Amniotic epithelial cell (primary cell): ENCODE measurements at places on chromosomes 1 and 21.

- DNase-seq: peak; percentile 92
These were observed 71.0 kb downstream of the SSBP3 start for GRCh38 chr1:54335011-54335754.

DNA sequence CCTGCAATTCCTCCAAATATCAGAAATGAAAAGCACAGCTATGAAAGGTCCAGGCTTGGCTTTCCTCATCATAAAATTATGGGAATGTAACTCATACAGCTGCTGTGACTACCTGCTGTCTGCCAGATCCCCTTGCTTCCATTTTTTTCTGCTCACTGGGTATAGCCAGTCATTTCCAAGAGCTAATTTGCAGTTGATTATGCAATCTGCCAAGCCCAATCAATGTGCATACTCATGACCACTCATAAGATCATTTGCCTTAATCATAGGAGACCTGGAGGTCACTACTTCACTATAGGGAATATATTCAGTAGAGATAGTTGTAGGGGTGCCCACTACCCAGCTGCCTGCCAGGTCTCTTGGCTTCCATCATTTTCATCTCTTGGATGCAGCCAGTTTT lies 417.7 kb upstream of the ZRANB2 start:
- DNase-seq: no peak

DNA sequence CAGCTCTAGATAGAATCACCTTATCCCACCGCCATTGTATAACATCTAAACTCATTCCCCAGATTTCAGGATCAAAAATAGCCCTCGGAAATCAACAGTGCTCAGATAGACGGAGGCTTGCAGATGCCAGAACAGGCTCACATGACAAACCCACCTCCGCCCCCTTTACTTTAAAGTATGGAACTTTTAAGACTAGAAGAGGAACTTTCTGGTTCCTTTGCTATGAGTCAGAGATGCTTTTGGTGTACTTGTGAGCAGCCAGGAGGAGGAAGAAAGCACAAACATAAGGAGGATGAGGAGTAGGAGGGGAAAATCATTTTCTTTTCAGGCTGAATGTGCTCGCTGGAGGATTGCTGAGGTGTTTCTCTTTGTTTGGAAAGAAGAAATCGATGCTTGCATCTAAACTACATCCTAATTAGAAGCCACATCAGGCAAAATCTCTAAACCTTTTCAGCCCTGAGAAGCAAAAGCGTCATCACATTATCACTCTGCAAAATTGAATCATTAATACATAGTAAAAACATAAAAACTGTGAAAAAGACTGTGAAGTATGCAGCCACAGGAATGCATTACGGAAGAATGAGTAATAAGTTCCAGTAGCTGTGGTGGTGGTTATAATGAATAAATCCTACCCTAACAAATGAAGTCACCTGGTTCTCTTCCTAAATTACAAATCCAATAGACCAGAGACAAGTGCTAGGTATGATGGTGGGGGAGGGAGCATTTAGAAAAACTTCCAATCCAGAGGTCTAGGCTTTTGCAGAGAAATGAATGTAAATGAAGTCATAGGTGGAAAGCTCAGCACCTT lies 251.3 kb downstream of the KCNH1 start:
- DNase-seq: peak; percentile 84

DNA sequence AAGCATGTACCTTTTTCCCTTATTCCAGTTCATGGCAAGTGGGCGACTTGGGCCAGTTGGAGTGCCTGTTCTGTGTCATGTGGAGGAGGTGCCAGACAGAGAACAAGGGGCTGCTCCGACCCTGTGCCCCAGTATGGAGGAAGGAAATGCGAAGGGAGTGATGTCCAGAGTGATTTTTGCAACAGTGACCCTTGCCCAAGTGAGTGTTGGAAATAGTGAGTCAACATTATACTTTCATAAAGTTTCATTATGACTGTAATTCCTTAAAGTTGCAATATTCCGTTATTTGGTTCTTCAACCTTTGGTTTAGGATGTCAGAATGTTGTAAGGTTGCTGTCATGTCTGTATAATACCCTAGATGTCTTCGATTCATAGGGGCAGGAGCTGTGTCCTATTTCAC lies 230.5 kb downstream of the TPR start:
- peak; percentile 8 for DNase-seq

DNA sequence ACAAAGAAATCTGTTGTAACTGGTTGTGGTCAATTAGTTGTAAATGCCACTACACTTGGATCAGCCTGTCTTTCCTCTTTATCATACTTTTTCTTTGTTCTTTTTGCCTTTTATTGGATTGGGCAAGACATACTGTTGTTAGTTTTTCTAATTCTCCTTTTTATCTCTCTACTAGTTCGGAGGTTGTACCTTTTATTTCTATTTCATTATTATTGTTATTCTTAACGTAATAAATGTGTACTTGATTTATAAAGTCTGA lies 59.2 kb downstream of the IVNS1ABP start:
- DNase-seq: peak; percentile 51

DNA sequence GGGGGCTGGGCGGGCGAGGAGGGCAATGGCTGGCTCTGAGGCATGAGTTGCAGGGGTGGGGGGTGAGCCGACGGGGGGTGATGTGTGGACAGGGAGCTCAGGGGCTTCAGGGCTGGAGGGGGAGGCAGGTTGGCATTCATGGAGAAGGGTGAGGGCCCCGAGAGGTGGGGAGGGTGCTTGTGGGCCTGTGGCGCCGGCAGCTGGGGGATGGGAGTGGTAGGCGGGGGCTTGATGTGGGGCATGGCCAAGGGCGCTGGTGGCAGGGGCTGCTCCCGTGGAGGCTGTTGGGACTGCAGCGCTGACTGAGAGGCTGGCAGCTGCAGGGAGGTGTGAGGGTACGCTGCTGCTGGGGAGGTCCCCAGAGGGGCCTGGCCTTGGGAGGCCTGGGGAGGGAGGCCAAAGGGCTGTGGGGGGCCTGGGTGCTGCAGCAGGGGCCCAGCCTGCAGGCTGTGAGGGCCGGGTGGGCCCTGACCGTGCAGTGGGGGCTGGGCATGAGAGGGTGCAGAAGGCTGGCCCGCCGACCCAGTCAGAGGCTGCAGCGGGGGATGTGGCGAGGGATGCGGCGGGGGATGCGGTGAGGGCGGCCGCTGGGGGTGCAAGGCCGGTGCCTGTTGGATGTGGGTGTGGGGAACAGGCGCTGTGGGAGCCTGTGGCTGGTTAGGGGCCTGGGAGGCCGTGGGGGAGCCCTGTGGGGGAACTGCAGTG lies 42.7 kb downstream of the SLC45A1 start:
- no peak for DNase-seq

- no peak for DNase-seq
These were observed 42.3 kb downstream of the NFIA start for GRCh38 chr1:61124696-61125095.

DNA sequence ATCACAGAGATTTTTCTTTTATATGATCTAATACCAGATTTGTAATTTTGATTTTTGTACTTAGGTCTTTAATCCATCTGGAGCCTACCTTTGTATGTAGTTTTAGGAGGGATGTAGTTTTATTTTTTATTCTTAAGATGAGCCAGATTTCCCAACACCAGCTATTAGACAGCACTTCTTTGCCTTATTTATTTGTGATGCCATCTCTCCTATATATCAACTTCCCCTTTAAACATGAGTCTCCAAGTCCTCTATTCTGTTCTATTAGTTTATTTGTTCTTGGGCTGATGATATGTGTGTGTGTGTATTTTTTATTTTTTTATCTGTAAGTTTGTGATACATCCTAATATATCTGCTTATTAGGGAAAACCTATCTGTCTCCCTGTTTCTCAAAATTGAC lies 94.2 kb downstream of the PHTF1 start:
- no peak for DNase-seq

GRCh38 chr1:204093421-204093717 lies 20.5 kb downstream of the SOX13 start:
- DNase-seq: no peak

DNA sequence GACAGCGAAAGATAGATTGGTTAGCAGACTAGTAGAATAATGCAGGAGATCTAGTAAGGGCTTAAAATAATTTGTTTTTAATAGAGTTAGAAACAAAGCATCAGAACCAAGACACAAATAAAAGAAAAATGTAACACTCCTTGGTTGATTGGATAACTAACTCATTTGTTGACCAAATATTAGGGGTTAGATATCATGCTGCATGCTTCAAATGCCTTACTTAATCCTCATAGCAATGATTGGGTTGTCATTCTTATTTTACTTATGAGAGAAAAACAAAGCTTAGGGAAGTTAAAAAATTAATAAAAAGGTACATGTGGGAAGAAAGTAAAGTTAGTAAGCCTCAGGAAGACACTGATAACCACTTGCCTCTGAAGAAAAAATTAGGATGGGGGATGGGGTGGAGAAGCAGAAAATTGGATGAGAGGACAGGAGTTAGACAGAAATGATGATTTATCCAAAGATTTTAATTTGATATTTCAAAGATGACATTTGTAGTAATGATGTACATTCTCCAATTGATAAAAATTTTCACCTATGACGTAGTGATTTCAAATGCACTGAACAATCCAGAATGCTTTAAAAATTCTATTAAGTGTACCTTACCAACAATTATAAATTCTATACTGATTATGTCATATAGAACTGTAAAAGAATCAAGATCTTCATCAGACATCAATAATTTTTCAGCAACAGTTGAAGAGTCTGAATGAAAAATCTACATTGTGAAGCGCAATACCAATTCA lies 374.7 kb downstream of the COL11A1 start:
- peak; percentile 4 for DNase-seq
